Pulmonary artery endothelial cell (primary cell): ENCODE measurements at places on chromosomes 7 and 10. TPM values are rescaled to one million over a fixed set of nuclear protein-coding genes. Genes with fewer than 3 reads are reported as not detected.

The CALHM1 gene
- total RNA-seq, result not detected in 2 replicates

The IRF5 gene
- 0.18 and 0.26 TPM in 2 replicates for total RNA-seq

The HBP1 gene
- total RNA-seq, result 111 and 129 TPM in 2 replicates

The ZNF33B gene
- total RNA-seq, result 9.2 and 11.3 TPM in 2 replicates

The ZNHIT1 gene
- total RNA-seq, result 84.0 and 118 TPM in 2 replicates

The WEE2 gene
- total RNA-seq, result not detected in 2 replicates
